CD4-positive, alpha-beta memory T cell (primary cell): ENCODE measurements at places on chromosomes 12 and 14. TPM values are rescaled to one million over a fixed set of nuclear protein-coding genes. Genes with fewer than 3 reads are reported as not detected.
A peak's percentile ranks its signal among the peaks of the same experiment; 100 is the strongest.

- H3K4me1 ChIP-seq = no peaks in the 10 kb centered on the region
- H3K27ac ChIP-seq = no peak overlapping the region
- H3K27me3 ChIP-seq = no peaks in the 10 kb centered on the region
- no peak overlapping the region for H3K4me3 ChIP-seq
- DNase-seq = no peak
- no peaks in the 10 kb centered on the region for H3K36me3 ChIP-seq
These were observed 12.1 kb downstream of the TCL1A start for GRCh38 chr14:95701846-95702221.

DNA sequence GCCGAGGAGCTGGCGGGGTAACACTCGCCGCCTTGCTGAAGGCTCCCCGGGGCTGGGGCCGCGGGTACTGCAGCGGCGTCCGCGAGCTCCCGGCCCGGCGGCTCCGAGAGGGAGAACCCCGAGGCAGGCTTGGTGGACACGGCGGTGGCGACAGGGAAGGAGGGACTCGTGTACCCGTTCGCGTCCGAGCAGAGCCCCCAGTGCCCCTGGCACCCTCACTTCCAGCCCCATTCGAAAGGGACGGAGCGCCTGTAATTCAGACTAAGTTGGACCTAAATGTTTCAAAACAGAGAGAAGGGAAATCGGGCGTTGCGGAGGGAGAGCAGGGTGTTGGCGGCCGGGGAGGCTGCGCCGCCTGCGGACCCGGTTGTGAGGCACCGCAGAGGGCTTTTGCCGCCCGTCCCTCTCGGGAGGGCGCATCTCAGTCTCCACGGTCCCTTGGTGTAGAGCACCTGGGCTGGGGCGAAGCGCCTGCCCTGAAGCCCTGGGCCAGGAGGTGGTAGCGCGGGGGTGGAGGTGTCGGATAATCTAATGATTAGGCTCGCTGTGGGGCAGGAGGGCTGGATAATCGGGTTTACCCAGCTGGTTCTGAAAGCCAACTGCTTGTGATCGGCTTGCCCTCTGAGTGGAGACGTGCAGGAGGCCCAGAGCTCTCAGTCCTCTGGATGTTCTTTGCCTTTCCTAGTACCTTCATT, 771 bp downstream of the DAAM1 start:
- H3K36me3 ChIP-seq = no peaks in the 10 kb centered on the region
- no peak for DNase-seq
- peak overlapping the region; percentile 88 for H3K27ac ChIP-seq
- peaks cover 16% of the 10 kb centered on the region for H3K4me1 ChIP-seq

- H3K36me3 ChIP-seq = no peaks in the 10 kb centered on the region
- H3K27ac ChIP-seq = no peak overlapping the region
- DNase-seq = no peak
- no peaks in the 10 kb centered on the region for H3K4me1 ChIP-seq
These were observed 250.9 kb downstream of the ADGRD1 start for GRCh38 chr12:131204416-131205274.

- H3K4me3 ChIP-seq = no peak overlapping the region
- H3K27me3 ChIP-seq = no peaks in the 10 kb centered on the region
- H3K27ac ChIP-seq = no peak overlapping the region
- DNase-seq = no peak
These were observed 236.7 kb downstream of the BCL11B start for GRCh38 chr14:99035268-99035667.

DNA sequence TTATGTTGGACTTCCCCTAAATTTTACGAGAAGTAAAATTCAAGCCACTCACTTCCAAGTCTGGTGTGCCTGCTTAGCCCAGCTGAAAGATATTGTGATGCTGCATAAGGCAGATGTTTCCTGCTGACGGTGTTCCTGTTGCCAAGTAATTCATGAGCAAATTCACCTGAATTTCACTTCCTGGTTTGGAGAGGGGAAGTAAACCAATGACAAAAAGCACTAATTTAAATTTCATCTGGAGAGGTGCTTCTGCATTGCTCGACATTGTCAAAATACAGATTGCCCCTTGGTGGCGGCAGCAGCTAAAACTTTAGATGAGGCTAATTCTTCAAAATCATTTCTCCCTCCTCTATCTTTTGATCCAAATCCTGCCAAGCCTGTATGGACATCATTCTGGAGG, 281.1 kb downstream of the AACS start:
- no peaks in the 10 kb centered on the region for H3K4me1 ChIP-seq
- H3K27me3 ChIP-seq = no peaks in the 10 kb centered on the region
- H3K27ac ChIP-seq = no peak overlapping the region
- H3K4me3 ChIP-seq = no peak overlapping the region

GRCh38 chr12:77218278-77218677, 152.9 kb upstream of the E2F7 start:
- H3K4me1 ChIP-seq = no peaks in the 10 kb centered on the region
- no peak for DNase-seq
- no peak overlapping the region for H3K4me3 ChIP-seq
- no peak overlapping the region for H3K27ac ChIP-seq

GRCh38 chr12:64691795-64692583, 67.2 kb downstream of the GNS start:
- DNase-seq = no peak
- no peak overlapping the region for H3K4me3 ChIP-seq
- peak overlapping the region; percentile 28 for H3K27ac ChIP-seq
- no peaks in the 10 kb centered on the region for H3K27me3 ChIP-seq
- H3K36me3 ChIP-seq = peaks cover 45% of the 10 kb centered on the region

GRCh38 chr14:101625336-101626097, 64.2 kb downstream of the DIO3 start:
- no peak overlapping the region for H3K27ac ChIP-seq
- H3K4me1 ChIP-seq = peaks cover 8% of the 10 kb centered on the region
- DNase-seq = no peak
- no peak overlapping the region for H3K4me3 ChIP-seq
- no peaks in the 10 kb centered on the region for H3K36me3 ChIP-seq

DNA sequence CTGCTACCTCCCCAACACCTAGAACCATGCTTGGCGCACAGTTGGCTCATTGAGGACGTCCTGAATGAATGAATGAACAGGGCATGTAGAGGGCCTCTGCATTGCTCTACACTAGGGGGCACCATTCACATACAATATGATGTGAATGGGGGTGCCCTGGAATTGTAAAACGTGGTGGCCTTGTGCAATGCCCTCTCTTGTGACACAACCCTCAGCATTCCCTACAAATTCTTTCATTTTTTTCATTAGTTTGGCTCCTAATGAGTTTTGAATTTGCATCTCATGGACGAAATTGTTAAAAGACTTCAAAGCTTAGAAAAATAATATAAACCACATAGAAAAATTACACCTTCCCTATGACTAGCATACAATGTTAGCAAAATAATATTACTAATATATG, 2.3 kb upstream of the DIO2 start:
- H3K4me3 ChIP-seq = no peak overlapping the region
- no peaks in the 10 kb centered on the region for H3K4me1 ChIP-seq
- no peak for DNase-seq
- H3K27me3 ChIP-seq = no peaks in the 10 kb centered on the region

DNA sequence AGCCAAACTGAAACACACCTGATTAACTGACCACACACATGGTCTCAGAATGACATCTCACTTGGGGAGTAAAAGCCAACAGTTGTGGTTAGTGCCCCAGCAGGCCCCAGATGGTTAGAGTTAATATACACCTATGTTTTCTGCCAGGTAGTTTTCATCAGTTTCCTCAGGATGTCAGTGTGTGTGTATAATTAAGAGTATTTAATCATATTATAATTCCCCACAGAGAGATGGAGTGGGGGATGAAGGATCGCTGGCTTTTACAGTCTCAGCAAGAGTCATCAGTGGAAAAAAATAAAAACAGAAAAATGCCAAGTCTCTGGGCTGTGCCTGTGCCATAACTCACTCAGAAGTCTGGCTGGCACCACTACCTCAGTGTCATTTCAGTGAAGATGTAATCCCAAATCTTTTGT, 412.5 kb downstream of the ZFP36L1 start:
- no peak overlapping the region for H3K4me3 ChIP-seq
- peaks cover 52% of the 10 kb centered on the region for H3K4me1 ChIP-seq
- DNase-seq = no peak
- H3K36me3 ChIP-seq = no peaks in the 10 kb centered on the region
- H3K27ac ChIP-seq = no peak overlapping the region

GRCh38 chr14:80216818-80217217, 5.5 kb upstream of the DIO2 start:
- no peaks in the 10 kb centered on the region for H3K4me1 ChIP-seq
- no peak overlapping the region for H3K4me3 ChIP-seq
- H3K36me3 ChIP-seq = no peaks in the 10 kb centered on the region
- H3K27ac ChIP-seq = no peak overlapping the region

DNA sequence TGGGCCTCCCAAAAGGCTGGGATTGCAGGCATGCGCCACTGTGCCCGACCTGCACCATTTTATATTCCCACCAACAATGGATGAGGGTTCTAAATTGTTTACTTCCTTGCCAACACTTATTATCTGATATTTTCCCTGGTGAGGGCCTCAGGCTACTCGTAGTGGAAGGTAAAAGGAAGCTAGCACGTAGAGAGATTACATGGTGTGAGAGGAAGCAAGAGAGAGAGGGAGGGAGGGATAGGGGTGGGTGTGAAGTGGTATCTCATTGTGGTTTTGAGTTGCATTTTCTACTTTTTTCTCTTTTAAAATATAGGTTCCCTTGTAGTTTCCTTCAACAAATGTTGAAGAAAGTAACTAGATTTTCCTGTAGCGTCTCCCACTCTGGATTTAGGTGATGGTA, 30.9 kb downstream of the MYO1H start:
- H3K36me3 ChIP-seq = no peaks in the 10 kb centered on the region
- no peaks in the 10 kb centered on the region for H3K27me3 ChIP-seq
- no peaks in the 10 kb centered on the region for H3K4me1 ChIP-seq
- H3K27ac ChIP-seq = no peak overlapping the region

REP15 gene
- total RNA-seq = not detected

LRFN5 gene
- not detected for total RNA-seq

TCHP gene
- 45.0 TPM for total RNA-seq

PLEKHD1 gene
- 0.30 TPM for total RNA-seq

TMPRSS12 gene
- total RNA-seq = not detected

CARMIL3 gene
- 0.15 TPM for total RNA-seq
